AG09309 (cell line): ENCODE measurements at places on chromosomes 1 and 21.

DNA sequence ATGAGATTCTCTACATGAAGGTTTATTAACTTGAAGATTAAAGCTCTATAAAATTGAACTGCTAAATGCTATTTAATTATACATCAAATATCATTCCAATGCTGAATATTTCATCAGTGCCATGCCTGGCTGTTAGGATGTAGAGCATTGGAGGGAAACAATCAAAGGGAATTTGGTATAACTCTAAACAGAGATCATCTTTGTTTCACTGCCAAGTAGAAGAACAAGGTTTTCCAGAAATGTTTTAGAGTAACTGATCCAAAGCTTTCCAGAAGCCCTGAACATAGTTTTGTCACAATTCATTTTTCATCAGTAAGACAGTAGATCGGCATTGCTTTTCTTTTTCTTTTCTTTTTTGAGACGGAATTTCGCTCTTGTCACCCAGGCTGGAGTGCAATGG lies 5.9 kb upstream of the DSTYK start:
- DNase-seq, result no peak

DNA sequence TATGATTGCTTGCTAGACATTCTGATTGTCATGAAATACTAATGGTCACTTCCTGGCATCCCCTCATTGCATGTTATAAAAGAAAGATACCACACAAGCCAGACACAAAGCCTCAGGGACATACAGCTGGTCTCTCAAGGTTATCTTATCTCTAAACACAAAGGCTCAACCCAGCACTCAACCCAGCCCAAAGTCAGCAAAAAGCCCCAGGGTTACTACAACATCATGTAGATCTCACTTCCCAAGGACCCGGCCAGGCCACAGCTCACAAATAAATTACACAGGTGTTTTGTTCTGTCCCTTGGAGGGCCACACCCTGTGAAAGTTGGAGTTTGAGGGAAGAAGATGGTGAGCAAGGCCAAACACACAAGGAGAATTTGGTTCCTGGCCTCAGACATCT lies 109.7 kb upstream of the BARHL2 start:
- DNase-seq, result no peak

- DNase-seq, result no peak
Observed at GRCh38 chr1:63620671-63621070, 27.5 kb downstream of the PGM1 start.

DNA sequence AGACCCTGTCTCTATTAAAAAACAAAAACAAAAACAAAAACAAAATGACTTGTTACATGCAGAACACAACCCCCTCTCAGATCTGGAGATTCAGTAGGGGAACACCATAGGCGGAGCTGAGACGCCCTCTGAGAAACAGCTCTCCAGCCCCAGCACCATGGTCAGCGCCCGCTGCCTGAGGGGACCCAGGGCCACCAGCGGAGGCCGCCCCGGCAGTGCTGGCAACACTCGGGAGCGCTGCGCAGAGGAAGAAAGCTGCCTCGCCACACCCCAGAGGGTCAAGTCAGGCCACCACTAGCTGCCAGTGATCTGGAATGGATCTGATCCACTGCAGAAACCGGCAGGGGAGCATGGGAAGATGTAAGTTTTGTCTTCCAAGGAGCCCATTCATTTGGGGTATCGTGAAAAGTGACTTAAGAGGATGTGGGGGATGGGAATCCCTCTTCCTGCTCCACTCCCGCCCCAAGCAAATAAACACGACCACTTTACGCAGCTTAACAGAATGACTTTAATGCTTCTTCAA lies 3.1 kb downstream of the ACTA1 start:
- no peak for DNase-seq

- no peak for DNase-seq
Observed at GRCh38 chr1:186578325-186579016, 101.8 kb downstream of the PTGS2 start.

- DNase-seq, result no peak
Observed at GRCh38 chr1:208179961-208180409, 64.2 kb downstream of the PLXNA2 start.

GRCh38 chr1:201786824-201787223 lies 42.1 kb upstream of the IPO9 start:
- no peak for DNase-seq

GRCh38 chr1:205962821-205963221 lies 19.6 kb upstream of the SLC26A9 start:
- DNase-seq, result no peak

GRCh38 chr1:47725511-47725991 lies 271.6 kb downstream of the TRABD2B start:
- DNase-seq, result no peak

DNA sequence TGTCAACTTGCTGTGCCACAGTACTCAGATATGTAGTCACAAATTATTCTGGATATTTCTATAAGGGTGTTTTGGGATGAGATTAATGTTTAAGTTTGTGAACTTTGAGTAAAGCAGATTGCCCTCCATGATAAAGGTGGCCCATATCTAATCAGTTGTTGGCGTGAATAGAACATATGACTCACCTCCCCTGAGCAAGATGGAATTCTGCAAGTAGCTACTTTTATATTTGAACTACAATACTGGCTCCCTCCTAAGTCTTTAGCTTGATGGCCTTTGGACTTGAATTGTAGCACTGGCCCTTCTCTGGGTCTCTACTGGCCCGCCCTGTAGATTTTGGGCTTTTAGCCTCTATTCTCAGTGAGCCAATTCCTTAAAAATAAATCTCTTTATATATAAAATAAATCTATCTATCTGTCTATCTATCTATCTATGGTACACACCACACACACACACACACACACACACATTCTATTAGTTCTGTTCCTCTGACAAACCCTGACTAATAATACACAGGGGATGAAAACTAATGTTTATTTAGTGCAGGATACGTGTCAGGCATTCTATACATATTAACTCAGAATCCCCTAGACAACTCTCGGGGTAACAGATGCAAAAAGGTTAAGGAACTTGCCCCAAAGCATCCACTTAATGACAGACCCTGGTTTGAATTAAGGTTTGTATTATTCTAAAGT lies 37.9 kb upstream of the PDC start:
- DNase-seq, result no peak
